Endothelial cell (in vitro differentiated cells): ENCODE measurements at places on chromosomes 12 and 14. TPM values are rescaled to one million over a fixed set of nuclear protein-coding genes. Genes with fewer than 3 reads are reported as not detected.

Gene ACRBP
- total RNA-seq = 19.3 TPM

GRCh38 chr14:96739200-96739910 lies 57.8 kb upstream of the VRK1 start:
- no peak overlapping the region for H3K27ac ChIP-seq
- no peaks in the 10 kb centered on the region for H3K27me3 ChIP-seq
- DNase-seq = no peak
- no peak overlapping the region for H3K4me3 ChIP-seq
- no peaks in the 10 kb centered on the region for H3K36me3 ChIP-seq
- no peaks in the 10 kb centered on the region for H3K4me1 ChIP-seq

DNA sequence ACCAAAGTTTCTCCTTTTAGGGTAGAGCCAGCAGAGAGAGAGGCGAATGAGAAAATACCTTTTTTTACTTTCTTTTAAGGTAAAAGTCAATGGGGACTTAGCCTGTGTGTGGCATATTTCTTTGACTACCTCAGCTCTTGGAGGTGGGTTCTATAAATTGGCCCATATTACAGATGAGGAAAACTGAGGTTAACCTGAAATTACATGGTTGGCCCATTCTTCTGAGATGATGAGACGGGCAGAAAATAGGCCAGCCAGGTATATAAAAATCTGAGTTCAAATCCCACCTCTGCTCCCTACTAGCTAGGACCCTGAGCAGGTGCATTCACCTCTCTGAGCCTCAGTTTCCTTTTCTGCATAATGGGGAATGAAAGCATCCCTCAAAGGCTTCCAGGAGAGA lies 22.4 kb downstream of the LHX5 start:
- H3K27me3 ChIP-seq = no peaks in the 10 kb centered on the region
- H3K36me3 ChIP-seq = no peaks in the 10 kb centered on the region
- no peaks in the 10 kb centered on the region for H3K4me1 ChIP-seq
- no peak for DNase-seq
- H3K27ac ChIP-seq = no peak overlapping the region

- no peaks in the 10 kb centered on the region for H3K36me3 ChIP-seq
- no peak for DNase-seq
- no peaks in the 10 kb centered on the region for H3K27me3 ChIP-seq
- H3K4me3 ChIP-seq = no peak overlapping the region
These were observed 23.8 kb upstream of the PWP1 start for GRCh38 chr12:107661830-107662229.

DNA sequence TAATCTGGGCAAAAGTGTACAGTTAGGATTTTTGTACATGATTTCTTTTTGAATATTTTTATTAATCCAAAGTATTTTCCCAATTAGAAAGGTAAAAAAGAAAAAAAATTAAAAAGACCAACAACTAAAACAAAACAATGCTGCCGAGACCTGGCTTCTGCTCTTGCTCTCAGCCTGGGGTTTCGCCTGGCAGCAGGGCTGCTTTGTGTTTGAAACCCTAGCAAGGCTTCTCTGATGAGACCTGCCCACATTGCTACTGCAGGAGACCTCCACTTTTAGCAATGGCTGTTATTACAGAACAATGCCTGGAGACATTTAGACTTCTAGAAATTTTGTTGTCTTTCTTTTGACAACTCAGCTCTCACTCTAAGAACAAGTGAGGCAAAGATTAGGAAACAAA lies 1153.0 kb upstream of the TMEM132C start:
- no peak for DNase-seq
- no peaks in the 10 kb centered on the region for H3K4me1 ChIP-seq
- no peak overlapping the region for H3K4me3 ChIP-seq
- no peaks in the 10 kb centered on the region for H3K36me3 ChIP-seq
